Femur (tissue), 1 donor: ENCODE measurements at places on chromosomes 2 and 18.

DNA sequence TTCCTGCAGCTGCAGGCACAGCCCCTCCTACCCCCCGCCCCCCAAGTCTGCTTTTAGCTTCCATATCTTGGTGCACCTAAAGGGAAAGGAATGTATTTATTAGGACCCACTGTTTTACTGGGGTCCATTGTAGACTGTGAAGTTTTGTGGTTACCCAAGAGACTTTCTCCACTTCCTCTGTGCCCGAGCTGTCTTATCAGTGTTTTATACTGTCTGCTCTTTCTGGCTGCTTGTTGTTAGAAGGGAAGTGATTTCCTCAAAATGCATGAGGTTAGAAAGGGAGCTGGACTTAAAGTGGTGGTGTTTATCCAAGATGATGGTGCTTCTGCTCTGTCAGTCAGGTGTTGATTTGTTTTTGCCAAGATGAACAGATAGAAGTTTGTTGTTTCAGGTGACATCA lies 85.0 kb downstream of the PTH2R start:
- DNase-seq, result no peak

DNA sequence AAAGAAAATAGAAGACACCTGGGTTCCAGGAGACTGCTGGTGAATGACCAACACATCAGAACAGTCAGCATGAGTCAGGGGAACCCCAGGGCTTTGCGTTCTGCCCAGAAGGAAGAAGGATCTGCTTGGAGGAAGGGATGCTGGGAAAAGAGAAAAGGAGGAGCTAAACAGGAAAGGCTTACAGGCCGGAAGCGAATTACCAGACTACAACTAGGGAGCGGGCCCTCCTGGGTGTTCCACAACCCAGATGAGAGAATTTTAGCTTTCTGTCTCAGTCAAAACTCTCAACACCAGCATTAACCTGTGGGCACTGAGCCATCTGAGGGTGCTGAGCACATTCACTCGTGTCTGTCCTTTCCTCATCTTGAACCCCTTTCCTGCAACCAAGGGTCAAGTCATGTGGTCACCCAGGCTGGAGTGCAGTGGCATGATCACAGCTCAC lies 19.2 kb downstream of the CDC42EP3 start:
- no peak for DNase-seq

DNA sequence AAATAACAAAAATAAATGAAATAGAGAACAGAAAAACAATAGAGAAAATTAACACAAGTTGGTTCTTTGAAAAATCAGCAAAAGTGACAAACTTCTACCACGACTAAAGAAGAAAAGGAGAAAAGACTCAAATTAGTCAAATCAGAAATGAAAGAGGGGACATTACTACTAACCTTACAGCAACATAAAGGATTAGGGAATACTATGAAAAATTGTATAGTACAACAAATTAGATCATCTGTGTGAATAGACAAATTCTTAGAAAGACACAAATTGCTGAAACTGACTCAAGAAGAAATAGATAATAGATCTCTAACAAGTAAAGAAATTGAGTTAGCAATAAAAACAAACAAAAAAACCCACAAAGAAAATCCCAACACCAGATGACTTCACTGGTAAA lies 48.5 kb upstream of the PGAP1 start:
- no peak for DNase-seq

- DNase-seq, result no peak
Observed at GRCh38 chr2:24418166-24418841, 58.0 kb upstream of the ITSN2 start.

DNA sequence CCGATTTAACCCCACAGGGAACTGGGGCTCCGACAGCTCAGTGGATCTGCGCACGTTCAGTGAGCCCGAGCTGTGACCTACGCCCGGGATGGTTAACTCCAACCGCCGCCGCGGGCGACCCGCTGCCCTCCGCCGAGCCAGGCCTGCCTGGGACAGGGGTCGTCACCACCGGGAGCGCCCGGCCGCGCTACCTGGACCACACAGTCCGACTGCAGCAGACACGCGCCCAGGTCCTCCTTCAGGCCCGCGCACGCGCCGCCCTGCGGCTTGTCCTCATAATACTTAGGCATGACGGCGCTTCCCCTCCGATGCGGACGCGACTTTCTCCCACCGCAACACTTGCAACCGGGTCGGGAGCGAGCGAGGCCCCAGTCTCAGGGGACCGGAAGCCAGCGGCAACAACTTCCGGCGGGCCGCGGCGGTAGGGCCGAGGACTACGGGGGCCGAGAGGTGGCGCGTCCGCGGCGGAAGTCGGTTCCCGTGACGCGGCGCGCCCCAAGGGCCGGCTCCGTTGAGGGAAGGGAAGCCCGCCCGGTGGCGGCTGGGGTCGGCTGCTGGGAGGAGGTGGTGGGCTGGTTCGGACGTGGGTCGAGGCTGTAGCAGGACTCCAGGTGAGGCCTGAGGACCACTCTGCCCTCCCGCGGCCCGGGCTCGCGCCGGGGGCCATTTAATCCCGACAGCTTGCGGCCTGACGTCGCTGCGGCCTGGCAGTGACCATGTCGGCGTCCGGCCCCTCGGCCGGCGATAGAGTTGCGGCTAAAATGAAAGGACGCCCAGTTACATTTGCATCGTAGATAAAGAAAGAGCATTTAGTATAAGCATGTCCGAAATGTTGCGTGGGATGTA lies at the start of the genes COA5 and UNC50:
COA5 (minus strand) TSS at position 397 of the 846 bp plus-strand sequence; CDS start at position 290, 107 bp downstream.
UNC50 (plus strand) TSS at position 474 of the 846 bp plus-strand sequence. CDS start 1,171 bp downstream, outside the sequence.
- DNase-seq, result peak; percentile 92

- DNase-seq, result no peak
Observed at GRCh38 chr2:161139098-161139987, 20.9 kb upstream of the TANK start.

GRCh38 chr18:77061946-77062517 lies 70.6 kb downstream of the MBP start:
- DNase-seq, result no peak

DNA sequence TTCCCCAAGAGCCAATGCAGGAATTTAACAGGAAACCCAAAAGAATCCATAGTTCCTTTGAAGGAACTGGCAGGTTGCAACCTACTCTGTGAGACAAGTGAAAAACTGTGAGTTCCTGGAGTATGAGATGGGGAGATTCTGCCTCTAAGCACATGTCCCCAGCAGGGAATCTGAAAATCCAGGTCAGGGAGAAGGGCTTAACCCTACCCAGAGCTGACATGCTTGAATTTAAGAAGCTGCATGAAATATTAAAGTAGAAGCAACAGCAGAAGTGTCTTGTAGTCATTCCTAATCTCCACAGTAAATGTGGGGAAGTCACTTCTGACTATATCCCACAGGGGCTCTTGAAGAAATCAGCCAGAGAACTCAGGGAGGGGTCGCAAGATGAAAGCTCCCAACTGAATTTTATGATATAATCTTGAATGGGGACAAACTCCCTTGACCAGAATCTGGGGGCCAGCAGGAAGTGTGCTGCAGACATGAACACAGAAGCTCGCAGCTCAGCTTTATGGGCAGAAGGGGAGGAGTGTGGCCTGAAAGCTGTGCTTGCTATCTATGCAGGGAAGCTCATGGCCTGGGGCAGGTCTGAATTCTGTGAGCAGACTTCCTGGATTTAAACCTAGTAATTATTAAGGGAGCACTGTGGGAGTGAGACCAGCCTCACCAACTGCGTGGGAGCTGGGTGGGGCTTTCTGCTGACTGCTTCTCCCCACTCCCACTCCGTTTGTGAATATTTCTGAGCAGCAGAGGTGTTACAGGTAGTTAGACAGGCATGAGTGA lies 184.1 kb upstream of the KYNU start:
- DNase-seq, result no peak

GRCh38 chr18:36015629-36016028 lies 43.1 kb downstream of the RMP24 start:
- no peak for DNase-seq

- no peak for DNase-seq
Observed at GRCh38 chr2:29053223-29053622, 21.1 kb downstream of the PCARE start.

- DNase-seq, result peak; percentile 41
Observed at GRCh38 chr18:10454681-10455557, 484 bp downstream of the APCDD1 start.

GRCh38 chr2:8518979-8519668 lies 162.7 kb upstream of the ID2 start:
- DNase-seq, result no peak

GRCh38 chr2:10901160-10901939 lies 10.4 kb upstream of the KCNF1 start:
- no peak for DNase-seq

GRCh38 chr2:203782262-203782976 lies 76.0 kb downstream of the CD28 start:
- peak; percentile 56 for DNase-seq

GRCh38 chr2:225559072-225559415 lies 159.5 kb downstream of the NYAP2 start:
- no peak for DNase-seq

- peak; percentile 85 for DNase-seq
Observed at GRCh38 chr18:48929941-48930713, 20.6 kb downstream of the SMAD7 start.

GRCh38 chr2:219289195-219289536 lies 10.0 kb downstream of the DNAJB2 start:
- DNase-seq, result no peak

GRCh38 chr18:47254341-47254939 lies 3.0 kb upstream of the SKOR2 start:
- DNase-seq, result peak; percentile 62

GRCh38 chr2:157927155-157927554 lies 51.0 kb upstream of the ACVR1 start:
- no peak for DNase-seq

DNA sequence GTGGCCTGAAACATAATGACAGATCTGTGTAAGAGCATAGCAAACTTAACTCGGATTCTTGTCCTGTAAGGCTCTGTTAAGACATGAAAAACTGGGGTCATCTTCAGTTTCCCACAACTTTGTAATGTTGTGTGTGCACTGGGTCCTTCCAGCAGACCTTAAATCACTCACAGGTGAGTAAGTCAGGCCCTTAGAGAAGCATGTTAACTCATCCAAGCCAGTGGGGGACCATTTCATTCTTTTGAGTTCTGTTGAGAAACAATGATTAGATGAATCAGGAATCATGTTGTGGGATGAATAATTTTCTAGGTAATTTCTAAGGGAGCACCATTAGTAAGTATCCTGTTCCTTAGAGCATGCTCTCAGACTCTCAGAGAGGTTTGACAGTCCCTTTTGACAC lies 167.1 kb downstream of the ESCO1 start:
- no peak for DNase-seq

- DNase-seq, result no peak
Observed at GRCh38 chr2:142930835-142931398, 53.5 kb downstream of the KYNU start.

GRCh38 chr2:160581448-160581847 lies 87.8 kb upstream of the RBMS1 start:
- DNase-seq, result peak; percentile 28

DNA sequence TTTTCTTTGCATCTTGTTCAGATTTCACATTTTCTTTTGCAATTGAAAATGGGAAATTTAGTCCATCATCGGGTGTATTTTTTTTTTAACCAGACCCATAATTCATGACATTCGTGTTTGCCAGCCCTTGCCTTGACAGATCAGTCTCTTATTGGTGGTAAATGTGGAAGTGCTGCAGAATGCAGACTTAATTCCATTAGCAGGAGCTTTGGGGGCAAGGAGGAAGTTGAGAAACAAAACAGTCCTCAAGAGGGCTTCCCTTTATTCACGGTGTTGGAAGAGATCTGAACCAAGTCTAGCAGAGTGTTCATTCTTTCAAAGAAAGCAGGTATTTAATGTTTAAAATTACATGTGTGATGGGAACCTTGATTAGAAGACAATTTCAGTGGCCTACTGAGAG lies 16.6 kb upstream of the RPE start:
- no peak for DNase-seq

DNA sequence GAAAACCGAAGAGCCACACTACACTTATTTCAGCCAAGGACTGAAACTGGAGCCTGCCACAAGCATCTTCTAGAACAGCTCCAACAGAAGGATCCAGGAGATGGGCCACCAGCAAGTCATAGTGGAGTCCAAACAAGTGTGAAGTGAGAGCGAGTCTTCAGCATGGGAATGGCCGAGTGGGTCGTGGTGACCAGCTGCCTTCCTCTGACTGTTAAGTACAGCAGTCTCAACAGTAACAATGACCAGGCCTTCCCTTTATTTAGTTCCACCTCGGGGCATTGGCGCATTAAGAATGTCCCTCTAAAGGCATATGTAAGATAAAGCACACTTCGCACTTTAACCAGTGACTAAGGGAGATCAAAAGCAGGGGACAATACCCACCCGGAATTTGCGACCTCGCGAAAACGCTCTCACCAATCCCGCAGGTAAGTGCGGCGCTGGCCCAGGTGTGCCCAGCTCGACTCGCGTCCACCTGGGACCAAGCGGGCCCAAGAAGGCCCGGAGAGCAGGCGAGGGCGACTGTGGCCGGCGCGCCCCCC lies 1.1 kb downstream of the L3MBTL4 start:
- DNase-seq, result no peak

GRCh38 chr18:76977108-76977621 lies 154.8 kb downstream of the ZNF236 start:
- DNase-seq, result no peak

GRCh38 chr2:7278984-7279383 lies 361.8 kb downstream of the RNF144A start:
- no peak for DNase-seq

- no peak for DNase-seq
Observed at GRCh38 chr2:237096201-237096600, 10.5 kb downstream of the COPS8 start.

DNA sequence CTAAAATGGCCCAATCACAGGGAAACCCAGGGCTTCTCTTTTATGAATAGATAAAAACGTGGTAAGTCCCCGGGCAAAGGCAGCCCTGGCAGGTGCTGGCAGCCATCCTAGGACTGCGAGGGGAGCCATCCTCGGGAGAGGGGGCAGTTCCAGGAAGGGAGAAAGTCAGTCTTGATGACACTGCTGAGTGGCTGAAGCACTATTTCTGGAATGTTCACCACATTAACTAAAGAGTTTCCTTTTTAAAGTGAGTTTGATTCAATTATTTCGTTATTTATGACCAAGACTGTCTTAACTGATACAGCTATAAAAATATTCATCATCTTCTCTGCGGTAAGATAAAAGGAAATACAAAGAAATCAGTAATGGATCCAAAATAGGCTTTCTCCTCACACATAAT lies 20.4 kb downstream of the TTR start:
- DNase-seq, result no peak

DNA sequence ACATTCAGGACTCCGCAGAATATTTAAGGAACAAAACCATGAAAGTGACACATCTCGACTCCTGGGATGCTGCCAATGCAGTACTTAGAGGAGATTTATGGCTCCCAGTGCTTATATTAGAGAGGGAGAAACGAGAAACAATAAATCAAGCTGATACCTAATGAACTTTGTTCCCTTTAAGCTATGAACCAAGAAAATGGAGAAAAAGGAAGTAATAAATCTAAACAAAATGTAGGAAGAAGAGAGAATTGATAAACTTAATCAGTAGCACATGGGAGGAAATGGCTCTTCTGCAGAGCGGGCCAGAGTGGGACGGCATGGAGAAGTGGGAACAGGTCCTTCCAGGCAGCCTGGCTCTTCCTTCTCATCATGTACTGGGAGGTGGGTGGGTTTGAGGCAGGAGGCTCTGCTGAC lies 42.7 kb downstream of the NPPC start:
- DNase-seq, result no peak

DNA sequence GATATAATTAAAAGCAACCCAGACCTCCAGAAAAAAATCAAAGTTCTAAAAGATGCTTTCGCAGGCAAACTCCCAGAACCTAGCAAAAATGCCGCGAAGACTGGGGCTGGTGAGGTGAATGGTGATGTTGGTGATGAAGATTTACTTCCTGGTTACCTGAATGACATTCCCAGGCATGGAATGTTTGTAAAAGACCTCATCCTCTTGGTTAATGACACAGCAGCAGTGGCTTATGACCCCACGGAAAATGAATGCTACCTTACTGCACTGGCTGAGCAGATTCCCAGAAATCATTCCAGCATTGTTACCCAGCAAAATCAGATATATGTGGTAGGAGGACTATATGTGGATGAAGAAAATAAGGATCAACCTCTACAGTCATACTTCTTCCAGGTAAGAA lies 994 bp downstream of the KLHL41 start:
- DNase-seq, result no peak
